ENCODE measurements at places on chromosomes 1 and 21.

GRCh38 chr1:48726557-48727215 is 50.0 kb downstream of the BEND5 start:
- no peak for DNase-seq

- no peak for DNase-seq
Observed at GRCh38 chr1:236753964-236754363, 41.1 kb upstream of the MTR start.

DNA sequence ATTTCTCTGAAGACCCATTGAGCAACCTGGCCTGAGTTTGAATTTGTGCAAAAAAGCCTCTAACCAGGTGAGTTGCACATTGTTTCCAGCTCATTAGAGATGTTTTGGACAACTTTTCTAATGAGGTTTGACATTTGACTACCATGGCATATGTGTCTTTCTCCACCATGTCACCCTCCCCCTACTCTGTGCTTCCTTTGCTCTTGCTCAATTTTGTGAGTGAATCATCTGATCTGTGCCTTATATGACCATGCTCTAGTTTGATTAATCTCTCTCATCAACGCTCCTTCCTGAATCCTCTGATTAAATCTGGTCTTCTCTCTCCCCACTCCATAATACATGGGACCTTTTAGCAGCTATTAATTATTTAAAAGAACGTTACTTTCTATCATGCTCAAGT is 144.8 kb upstream of the SAMSN1 start:
- no peak for DNase-seq

- no peak for DNase-seq
Observed at GRCh38 chr21:39182484-39183271, 573 bp downstream of the PSMG1 start.

GRCh38 chr1:206637605-206638004 is 2.3 kb downstream of the DYRK3 start:
- DNase-seq: no peak

DNA sequence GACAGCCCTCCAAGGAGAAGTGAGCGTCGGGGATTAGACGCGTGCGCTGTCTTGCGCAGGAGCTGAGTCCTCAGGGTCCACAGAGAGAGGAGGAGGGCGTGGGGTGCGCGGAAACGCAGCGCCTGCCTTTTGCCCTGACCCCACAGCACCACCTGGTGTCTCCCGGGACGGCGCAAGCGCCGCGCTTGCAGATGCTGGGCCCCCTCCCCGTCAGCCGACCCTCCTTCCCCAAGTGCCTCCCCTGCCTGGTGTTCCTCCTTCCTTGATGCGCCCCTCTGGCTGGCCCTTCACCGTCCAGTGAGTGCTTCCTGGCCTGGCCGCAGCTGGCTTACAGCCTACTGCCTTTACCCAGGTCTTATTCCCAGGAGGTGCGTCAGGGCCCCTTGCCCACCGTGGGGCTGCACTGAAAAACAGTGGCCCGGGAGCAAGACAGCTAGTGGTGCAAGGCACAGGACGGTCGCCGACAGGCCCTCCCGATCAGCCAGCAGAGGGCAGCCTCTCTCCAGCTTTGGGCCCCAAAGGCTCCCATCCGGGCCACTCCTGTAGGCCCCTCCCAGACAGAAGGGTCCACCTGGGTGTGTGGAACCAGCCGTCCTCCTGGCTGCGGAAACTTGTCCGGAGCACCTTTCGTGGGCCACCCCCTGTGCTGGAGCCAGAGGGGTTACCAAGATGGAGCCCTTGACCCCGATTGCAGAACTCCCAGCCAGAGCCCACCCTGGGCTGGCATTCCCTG is 12.9 kb upstream of the PHLDA3 start:
- DNase-seq: peak; percentile 90

DNA sequence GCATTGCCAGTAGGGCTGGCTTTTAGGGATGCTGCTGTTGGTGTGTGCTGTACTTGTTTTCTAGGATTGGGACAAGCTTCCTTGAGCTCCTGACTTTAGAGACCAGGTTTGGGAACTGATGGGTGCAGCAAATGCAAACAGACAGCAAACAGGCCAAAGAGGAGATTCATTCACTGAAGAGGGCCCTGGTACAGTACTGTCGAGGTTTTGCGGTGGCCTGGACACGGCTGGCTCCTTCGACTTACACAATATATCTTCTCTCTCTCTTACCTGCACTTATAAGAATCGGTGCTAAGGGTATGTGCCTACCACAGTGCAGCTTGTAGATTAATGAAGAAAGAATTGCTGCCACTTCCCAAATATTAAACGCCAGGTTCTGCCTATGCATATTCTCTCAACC is 44.6 kb downstream of the ATP1A1 start:
- no peak for DNase-seq

DNA sequence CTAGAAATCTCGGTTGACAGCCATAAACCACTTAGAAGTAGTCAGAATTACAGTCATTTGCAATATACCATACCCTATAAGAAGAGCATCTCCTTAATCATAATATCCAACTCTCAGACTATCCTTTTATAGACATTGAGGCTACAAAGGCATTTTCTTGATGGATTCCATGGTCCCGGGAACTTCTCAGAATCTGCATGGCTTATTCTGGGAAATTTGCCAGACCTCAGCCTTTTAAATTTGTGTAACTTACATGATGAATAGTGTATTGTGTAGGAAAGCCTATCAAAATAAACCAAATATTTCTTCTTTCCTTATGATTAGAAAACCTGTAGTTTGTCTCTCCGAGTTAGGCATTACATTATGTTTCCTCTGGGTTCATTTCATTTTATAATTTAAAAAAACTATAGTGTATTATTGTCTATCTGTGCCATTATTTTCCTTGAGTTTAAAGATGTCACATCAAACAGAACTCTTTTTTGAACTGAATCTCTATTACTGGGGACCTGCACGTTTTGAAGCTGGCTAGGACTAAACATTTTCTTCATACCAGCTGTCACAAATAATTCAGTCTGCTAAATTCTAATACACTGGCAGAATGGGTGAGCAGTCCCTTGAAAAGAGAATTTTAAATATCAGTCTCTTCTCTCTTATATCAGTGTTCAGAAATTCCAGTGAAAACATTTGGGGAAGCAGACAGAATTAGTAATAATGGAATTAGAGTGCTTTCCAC is 102.9 kb downstream of the GABPA start:
- no peak for DNase-seq

GRCh38 chr1:76237211-76237610 is 162.7 kb downstream of the ST6GALNAC3 start:
- DNase-seq: no peak

DNA sequence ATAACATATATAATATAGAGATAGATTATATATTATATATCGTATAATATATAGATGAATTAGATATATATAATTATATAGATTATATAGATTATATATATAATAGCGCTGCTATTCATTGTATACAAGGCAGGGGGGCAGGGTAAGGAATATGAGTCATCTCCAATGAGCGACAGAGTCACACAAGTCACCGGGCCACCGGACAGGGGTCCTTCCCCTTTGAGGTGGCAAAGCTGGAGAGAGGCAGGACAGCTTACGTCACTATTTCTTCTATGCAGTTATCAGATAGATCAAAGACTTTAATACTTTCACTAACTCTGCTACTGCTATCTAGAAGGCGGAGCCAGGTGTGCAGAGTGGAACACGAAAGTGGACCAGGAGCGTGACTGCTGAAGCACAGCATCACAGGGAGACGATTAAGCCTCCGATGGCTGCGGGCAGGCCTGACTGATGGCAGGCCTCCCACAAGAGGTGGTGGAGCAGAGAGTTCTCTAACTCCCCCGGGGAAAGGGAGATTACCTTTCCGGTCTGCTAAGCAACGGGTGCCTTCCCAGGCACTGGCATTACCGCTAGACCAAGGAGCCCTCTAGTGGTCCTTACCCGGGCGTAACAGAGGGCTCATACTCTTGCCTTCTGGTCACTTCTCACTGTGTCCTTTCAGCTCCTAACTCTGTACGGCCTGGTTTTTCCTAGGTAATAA is 2154.7 kb downstream of the MRPL39 start:
- DNase-seq: no peak

Data from GM19239 (cell line).